ENCODE measurements at places on chromosomes 7 and 10.
A peak's percentile ranks its signal among the peaks of the same experiment; 100 is the strongest.

DNA sequence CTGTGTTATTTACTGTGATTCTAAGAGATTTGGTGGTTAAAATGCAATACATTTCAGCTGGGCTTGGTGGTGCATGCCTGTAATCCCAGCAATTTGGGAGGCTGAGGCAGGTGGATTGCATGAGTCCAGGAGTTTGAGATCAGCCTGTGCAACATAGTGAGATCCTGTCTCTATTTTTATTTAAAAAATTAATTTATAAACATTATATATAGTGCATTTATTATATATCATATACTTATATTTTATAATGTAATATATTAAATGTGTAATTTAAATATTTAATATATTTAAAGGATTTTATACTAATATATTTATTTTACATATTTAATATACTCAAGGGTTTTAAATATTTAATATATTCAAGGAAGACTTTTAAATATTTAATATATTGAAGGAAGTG is 402.8 kb upstream of the PCDH15 start:
- no peak for DNase-seq

- no peak for DNase-seq
These were observed 2.9 kb upstream of the RBM20 start for GRCh38 chr10:110641256-110641655.

DNA sequence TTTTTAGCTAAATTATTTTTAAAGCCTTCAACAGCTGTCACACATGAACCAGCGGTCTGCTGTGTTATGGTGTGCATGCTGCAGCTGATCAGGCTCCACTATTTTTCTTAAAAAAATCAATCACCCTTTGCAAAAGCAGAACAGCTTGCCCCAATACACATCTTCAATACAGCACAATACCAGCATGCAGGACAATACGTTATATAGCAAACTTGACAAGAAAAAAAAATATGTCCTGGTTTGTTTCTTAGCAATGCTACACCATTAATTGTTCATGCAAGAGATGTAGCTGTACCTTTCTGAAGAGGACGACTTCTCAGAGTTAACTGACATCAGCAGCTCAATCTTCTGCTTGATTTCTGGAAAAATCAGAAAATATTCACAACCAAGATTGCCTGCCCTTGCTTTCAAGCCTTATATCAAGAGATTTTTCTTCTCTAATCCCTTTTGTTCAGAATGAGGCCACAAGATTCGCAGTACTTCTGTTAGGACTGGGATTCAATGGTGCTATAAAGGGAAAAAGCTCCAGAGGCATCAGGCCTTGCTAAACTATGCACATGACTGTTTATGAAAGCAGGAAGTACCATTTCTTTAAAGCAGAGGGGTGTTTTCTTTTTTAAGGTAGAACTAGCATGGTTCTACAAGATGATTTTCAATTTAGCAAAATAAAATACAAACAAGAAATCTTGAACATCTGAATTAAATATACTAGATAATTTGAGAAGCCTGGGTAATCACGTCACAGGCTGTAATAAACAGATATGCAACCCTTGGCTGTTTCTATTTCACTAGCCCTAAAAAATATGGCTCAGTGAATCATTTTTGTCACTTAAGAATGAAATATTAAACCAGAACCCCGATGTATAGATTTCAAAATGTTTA is 120.0 kb downstream of the SRPK2 start:
- peak; percentile 57 for DNase-seq

- DNase-seq = no peak
These were observed 59.4 kb downstream of the PLCE1 start for GRCh38 chr10:94052866-94053791.

- peak; percentile 5 for DNase-seq
These were observed 97.4 kb upstream of the BMPER start for GRCh38 chr7:33807779-33808482.

DNA sequence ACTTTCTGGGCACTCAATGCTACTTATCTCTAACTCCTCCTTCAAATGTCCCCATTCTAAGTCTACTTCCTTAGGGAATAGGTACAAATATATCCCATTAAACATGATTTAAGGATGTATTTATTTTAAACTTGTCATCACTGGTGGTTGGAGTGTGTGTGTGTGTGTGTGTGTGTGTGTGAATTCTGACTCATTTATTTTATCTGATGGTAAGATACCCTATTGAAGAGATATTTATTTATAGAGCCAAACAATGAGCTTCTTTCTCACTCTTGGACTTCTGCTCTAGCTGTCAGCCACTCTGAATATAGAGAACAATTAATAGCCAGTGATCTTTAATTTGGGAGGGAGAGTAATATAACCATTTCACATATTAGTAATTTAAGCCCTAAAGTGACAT is 17.8 kb upstream of the MAGI2 start:
- no peak for DNase-seq

DNA sequence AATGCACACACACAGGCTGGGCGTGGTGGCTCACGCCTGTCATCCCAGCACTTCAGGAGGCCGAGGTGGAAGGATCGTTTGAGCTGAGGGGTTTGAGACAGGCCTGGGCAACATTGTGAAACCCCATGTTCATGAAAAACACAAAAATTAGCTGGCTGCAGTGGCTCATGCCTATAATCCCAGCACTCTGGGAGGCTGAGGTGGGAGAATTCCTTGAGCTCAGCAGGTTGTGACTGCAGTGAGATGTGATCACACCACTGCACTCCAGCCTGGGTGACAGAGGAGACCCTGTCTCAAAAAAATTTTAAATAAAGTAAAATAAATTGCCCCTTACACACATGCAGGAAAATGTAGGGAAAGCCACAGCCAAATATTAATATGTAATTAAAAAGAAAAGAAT is 44.1 kb downstream of the RNF32 start:
- no peak for DNase-seq

- peak; percentile 93 for DNase-seq
These were observed 76.0 kb downstream of the DIP2C start for GRCh38 chr10:613271-614138.

GRCh38 chr7:20684581-20684980 is 69.1 kb downstream of the ABCB5 start:
- no peak for DNase-seq

DNA sequence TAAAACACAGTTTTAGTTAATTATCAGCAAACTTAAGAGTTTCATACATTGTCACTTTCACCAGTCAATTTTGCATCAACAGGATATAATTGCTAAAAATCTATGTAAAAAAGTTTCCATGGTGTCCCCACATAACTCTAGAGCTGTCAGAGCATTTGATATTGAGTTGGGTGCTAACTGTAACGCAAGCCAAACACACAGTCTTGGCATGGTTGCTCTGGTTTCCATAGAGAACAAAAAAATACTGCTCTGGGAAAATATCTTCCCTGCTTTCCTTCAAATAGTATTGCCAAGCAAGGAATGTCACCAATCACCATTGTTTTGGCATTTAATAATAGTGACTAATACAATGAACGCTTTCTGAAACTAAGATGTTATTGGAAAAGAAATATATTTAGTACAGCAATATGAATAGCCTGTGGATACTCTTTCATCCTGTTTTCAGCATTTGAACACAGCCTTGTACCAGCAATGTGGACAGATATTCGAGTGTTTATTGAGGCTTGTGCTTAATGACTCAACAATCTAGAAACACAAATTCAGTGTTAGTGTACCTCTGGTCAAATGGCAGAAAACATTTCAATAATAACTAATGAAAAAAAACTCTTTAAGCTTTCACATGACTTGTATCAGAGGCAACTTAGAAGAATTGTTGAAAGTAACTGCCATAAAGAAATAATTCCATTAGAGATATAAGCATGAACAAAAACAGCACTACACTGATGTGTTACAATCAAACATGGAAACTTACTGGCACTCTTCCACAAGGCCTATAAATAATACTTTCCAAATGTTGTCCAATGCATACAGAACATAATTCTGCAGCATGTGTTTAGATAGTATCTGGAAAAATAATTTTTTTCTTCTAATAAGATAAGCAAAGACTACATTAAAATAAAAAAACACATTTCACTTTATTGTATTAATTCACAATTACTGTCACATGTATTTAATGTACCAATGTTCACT is 1469.5 kb upstream of the CELF2 start:
- no peak for DNase-seq
